H7 (cell line): ENCODE measurements at places on chromosomes 3 and 15.

DNA sequence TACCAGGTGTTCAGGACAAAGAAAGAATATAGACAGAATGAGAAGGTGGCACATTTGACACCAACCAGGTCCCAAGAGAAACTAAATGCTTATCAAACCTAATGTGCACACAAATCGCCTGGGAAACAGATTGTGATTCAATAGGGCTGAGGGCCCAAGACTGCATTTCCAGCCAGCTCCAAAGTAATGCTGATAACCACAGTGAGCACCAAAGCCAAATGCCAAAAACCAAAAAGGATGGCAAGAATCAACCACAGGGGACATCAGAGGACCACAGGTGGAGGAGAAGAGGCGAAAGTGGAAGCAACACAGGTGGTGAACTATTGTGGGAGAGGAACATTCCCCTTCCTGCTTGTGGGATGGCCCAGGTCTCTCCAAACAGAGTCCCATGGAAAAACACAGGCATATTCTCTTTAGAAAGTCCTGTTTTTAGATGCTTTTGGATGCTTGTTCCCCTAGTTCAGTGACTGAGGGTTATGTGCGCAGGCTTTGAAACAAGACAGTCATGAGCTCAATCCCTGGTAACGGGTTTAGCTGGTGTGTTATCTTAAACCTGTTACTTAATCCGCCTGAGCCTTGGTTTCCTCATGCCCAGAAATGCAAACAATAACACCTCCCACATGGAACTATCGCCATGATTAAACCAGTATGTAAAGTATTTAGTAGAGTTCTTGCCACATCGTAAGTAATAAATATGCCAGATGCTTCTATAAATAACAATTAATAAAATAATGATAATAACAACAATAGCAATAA, 241.7 kb downstream of the ATP8B4 start:
- DNase-seq: peak; percentile 5

DNA sequence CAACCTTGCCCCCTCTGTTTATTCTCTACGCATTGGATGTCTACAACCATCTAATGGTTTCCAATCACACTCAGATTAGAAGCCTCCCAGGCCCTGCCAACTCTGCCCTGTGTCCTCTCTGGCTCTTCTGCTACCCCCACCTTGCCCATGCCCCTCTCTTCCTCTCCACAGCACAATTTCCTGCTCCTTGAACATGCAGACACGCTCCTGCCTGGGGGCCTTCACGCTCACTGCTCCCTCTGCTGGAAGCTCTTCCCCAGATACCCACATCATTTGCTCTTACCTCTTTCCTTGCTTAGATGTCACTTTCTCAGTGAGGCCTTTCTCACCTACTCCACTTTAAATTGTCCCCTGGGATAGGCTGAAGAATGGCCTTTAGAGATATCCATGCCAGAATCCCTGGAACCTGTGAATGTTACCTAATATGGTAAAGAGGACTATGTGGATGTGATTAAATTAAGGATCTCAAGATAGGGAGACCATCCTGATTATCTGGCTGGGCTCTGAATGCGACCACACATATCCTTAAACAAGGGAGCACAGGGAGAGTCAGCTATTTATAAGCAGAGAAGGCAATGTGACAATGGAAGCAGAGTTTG, 9.9 kb downstream of the KY start:
- peak; percentile 77 for DNase-seq

DNA sequence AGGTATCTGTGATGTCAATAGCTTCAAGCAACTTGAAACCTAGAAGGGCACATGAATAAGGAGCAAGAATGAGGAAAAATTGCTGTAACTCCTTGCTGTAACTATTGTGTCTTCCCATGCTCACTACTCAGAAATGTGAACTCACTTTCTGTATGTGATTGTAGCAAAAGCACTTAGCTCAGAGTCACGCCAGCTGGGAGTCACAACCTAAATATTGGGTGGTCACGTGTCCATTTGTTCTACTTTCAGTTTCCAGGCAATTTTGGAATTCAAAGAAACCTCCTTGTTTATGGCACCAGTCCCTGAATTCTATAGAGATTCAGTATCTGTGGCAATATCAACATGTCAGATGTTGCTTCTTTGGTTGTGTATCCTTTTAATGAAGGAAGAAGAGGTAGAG, 241.6 kb upstream of the AZI2 start:
- no peak for DNase-seq

GRCh38 chr3:182592747-182593146, 200.6 kb upstream of the ATP11B start:
- DNase-seq: no peak

GRCh38 chr3:53791317-53791716, 54.9 kb downstream of the CHDH start:
- DNase-seq: no peak

GRCh38 chr3:55885721-55886120, 398.6 kb upstream of the WNT5A start:
- DNase-seq: no peak
